ENCODE measurements at places on chromosomes 2 and 18.

GRCh38 chr2:180848393-180848792 is 132.0 kb upstream of the UBE2E3 start:
- no peak for DNase-seq

DNA sequence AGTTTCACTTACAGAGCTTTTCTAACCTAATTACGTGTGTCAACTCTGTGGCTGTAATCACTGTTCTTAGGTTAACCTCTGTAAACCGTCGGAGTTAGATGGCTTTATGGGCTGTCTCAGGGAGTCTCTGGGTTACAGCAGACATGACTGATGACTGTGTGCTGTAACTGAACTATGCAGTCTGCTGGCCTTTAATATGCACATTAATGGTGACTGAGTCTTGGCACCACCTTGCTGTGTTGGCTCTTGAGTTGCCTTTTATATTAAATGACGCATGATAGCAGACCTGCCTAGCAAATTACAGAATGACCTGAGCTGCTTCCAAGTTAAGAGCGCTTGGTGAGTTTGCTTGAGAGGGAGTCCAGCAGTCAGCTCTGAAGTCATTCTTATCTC is 90.1 kb downstream of the ACKR3 start:
- DNase-seq = no peak

GRCh38 chr2:70990216-70990615 is 4.5 kb downstream of the TEX261 start:
- DNase-seq = no peak

- DNase-seq = no peak
These were observed 479.0 kb upstream of the DCC start for GRCh38 chr18:51861046-51861445.

DNA sequence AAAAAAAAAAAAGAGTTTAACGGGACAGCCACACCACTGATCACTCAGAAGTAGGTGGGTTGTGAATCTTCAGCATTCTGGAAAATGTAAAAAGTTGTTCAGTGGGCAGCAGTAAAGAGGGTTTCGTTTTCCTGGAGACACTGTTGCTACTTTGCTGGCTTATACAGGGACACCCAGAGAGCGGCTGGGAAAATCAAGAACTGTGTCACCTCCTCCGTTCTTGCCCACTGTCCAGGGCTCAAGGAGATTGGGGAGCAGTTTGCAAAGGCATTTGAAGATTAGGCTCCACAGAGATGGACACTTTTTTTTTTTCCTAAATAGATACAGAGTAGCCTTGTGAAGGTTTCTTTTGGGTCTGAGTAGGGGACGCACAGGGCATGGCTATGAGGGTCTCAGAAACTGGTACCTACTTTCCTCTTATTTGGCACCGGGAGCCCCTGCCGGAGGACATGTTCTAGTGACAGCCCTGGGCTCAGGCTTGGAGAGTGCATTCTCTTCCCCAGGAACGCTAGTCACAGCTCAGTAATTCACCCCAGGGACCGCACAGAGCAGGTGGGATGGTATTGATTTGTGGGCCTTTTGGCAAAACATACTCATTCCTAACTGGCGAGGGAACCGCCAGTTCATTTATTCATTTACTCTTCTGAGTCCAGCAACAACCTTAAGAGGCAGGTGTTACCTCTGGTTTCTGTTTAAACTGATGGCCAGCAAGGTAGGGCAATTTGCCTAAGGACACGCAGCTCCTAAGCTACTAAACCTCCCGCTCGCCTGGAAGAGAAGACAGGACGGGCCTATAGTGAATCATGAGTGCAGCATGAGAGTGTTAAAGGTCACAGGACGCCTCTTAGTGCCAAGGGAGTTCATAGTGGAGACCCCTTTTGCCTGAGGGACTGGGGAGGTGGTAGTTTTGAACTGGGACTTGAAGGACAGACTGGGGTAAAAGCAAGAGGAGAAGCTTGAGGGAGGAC is 53.1 kb downstream of the HPCAL1 start:
- no peak for DNase-seq

GRCh38 chr2:172735582-172736423 is at the start of gene RAPGEF4:
Gene RAPGEF4 (plus strand): TSS chr2:172735845. CDS start chr2:172735984, 139 bp downstream.
- DNase-seq = no peak

DNA sequence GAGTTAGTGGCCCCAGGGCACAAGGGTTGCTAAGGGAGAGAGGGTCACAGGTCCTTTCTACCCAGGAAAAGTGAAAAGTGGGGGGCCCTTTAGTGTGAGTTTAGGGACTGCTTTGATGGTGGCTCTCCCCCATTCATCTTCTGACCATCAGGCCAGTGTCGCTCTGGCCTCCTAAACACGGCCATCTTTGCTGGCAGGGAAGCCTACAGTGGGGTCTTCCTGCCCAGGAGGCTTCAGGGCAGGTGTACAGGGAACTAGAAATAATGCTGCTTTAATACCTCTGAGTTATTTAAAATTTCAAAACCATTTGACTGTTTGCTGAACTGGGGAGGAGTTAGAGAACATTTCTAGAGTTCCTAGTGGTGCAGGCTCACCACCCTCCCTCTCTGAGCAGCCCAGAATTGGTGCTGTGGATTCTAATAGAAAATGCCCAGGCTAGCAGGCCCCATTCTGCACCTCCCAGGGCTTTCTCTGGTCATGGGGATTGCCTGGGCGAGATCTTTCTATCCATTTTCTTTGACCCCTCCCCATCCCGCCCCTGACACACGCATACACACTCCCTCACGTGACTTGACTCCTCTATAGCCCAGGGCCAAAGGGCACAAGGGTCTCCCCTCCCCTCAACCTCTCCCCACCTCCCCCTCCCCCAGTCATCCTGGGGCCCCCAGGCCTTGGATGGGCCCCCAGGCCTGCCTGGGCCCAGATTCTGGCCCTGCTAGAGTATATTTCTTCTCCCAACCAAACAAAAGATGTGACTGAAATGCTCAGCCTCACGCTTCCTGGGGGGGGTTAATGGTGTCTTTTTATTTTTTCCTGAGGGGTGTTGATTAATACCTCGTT is 3.1 kb downstream of the PKDCC start:
- DNase-seq = no peak

GRCh38 chr2:25851740-25852503 is 26.4 kb downstream of the ASXL2 start:
- no peak for DNase-seq

GRCh38 chr18:68604256-68604655 is 110.7 kb downstream of the TMX3 start:
- no peak for DNase-seq

- no peak for DNase-seq
These were observed 126.9 kb downstream of the CYRIA start for GRCh38 chr2:16538707-16539106.

- DNase-seq = no peak
These were observed 105.2 kb downstream of the CCDC85A start for GRCh38 chr2:56288838-56289580.

GRCh38 chr2:235467588-235467987 is 26.3 kb upstream of the AGAP1 start:
- no peak for DNase-seq

DNA sequence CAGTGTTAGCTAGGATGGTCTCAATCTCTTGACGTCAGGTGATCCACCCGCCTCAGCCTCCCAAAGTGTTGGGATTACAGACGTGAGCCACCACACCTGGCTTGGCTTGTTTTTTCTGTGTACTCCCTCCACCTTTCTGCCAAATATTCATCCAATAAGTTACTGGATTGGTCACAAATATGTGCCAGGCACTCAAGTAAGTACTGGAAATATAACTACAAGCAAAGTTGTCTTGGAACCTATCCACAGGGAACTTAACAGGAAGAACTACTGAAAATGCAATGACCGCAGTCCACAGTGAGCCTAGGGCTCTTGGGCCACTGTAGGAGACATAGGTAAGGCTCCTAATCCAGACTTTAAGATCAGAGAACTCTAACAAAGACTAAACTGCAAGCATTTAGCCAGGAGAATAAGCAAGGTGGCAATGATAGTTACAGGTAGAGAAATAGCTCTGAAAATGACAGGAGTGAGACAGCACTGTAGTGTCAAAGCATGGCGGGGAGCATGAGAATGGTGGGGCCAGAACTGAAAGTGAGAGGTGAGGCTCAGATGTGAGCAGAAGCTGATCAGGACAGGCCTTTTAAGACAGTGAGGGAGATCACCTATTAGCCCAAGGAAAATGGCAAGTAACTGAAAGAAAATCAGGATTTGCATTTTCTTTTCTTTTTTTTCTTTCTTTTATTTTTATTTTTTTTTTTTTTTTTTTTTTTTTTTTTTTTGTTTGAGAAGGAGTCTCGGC is 252.1 kb downstream of the RBM43 start:
- no peak for DNase-seq

GRCh38 chr2:85737481-85737880 is 16.3 kb upstream of the ATOH8 start:
- DNase-seq = no peak

DNA sequence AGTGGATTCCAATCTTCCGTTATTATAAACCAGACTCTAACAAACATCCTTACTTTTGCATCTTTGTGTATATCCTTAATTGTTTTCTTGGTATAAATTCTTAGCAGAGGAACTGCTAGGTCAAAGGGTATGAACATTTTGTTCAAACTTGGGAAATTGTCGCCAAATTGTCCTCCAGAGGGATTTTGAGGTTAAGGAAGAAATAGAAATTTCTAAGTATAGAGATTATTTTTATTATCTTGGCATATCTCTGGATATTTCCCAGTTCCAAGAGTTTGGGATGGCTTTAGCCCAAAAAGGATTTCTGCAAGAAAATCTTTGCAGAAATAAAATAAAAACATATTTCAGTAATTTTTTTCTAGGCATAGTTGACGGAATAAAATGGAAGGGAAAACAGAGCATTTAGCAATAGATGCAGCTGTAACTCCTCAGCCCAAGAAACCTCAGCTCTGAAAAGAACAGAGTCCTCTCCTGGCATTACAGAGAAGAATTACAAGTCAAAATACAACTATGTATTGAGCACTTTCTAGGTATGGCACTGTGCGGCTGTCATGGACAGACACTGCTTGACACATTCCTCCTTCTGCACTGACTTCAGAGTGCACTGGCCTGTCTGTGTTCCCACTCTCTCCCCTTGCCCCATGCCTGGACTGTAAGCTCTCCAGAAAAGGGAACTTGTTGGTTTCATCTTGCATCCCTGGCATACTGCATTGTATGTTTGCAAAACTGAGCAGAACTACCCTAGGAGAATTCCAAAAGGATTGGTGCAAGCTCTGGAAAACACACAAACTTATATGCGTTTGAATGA is 117.3 kb upstream of the STON1 start:
- no peak for DNase-seq

- no peak for DNase-seq
These were observed 3.6 kb downstream of the HOXD12 start for GRCh38 chr2:176103194-176103593.

- no peak for DNase-seq
These were observed 34.4 kb downstream of the ACYP2 start for GRCh38 chr2:54149638-54150441.

All from stimulated activated CD8-positive, alpha-beta memory T cell treated with anti-CD3 and anti-CD28 coated beads, Interleukin-2, amount 100 ng/mL, for 1 hour (primary cell).